Fibroblast of skin of scalp (primary cell): ENCODE measurements at places on chromosomes 5 and 9.

- DNase-seq: peak; percentile 27
Measured at GRCh38 chr5:144206141-144206540, 35.5 kb downstream of the KCTD16 start.

DNA sequence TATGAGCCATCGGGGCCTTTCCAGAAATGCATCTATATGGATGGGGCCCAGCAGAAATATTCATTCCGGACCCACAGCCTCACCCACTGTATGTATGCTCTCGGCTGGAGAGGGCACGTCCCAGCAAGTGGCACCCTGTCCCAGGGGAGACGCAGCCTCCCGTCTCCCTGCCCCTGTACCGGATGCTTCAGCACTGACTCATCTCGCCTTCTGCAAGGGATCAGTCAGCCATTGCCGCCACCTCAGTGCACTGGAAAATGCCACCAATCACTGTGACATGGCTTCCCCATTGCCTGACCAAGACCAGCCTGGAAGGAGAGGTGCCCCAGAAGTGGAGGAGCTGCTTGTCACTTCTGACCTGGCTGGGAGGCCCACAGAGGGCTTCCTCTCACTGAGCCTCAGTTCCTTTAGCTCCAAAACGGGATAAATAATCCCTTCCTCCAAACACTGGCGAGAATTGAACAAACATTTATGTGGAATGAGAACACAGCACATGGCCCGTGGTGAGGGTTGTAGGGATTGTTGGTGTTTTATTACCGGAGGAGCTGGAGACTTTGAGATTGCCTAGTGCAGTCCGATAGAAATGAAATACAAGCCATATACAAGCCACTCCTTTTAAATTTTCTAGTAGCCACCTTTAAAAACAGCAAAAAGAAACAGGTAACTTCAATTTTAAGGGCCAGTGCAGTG lies 43.9 kb upstream of the ORM1 start:
- peak; percentile 84 for DNase-seq

DNA sequence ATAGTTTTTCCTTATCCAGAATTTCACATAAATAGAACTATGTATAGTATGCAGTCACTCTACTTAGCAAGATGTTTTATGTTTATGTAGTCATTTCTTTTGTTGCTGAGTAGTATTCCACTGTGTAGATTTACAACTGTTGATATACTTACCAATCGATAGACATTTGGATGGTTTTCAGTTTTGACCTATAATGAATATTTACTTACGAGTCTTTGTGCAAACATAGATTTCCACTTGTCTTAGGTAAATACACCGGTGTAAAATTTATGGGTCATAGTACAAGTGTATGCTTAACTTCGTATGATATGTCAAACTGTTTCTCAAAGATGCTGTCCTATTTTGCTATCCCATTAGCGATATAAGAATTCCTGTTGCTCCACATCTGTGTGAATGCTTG lies 19.7 kb upstream of the OR2K2 start:
- no peak for DNase-seq

DNA sequence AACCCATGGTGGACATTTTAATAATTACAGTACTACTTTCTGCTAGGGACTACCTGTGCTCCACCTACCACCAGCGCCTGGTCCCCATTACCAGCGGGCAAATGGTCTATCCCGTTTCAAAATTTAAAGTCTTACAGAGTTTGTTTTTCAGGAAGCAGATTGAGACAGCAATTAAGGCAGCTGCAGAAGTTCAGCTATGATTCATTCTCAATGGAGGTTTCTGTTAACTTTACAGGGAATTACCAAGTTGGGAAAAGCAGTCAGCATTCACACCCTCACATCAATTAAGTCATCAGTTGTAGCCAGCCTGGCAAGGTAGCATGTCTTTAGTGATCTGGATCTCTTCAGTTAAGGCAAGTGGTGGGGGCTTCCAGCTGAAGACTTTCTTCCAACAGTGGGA lies 410.6 kb upstream of the DAB2 start:
- DNase-seq: no peak
